ENCODE measurements at places on chromosomes 6 and 20. TPM values are rescaled to one million over a fixed set of nuclear protein-coding genes. Genes with fewer than 3 reads are reported as not detected.
A peak's percentile ranks its signal among the peaks of the same experiment; 100 is the strongest.

Gene COL11A2
- total RNA-seq, result 2.6 TPM

Gene PI3
- not detected for total RNA-seq

GRCh38 chr20:24972341-24972740 is 20.2 kb downstream of the APMAP start:
- DNase-seq, result no peak

GRCh38 chr6:5956939-5957338 is 49.8 kb downstream of the NRN1 start:
- DNase-seq, result no peak

- peak; percentile 42 for DNase-seq
Observed at GRCh38 chr20:33648396-33649004, 13.6 kb upstream of the C20orf144 start.

DNA sequence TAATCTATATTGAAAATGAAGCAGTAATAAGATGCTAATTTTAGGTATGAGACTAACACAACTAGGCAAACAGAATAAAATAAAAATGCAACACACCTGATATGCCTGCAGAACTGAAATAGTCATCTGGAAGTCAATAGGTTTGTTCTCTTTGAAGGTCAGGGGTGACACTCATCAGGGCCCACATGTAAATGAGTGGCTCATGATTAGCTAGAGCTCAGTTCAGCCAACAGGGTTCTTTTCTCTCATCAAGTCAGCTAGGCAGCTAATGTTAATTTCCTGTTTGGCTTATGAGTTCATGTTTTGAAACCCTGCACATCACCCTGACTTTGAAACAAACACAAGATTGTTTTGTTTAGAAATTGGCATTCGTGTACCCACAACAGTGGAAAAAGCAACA is 23.8 kb downstream of the SMLR1 start:
- DNase-seq, result no peak

DNA sequence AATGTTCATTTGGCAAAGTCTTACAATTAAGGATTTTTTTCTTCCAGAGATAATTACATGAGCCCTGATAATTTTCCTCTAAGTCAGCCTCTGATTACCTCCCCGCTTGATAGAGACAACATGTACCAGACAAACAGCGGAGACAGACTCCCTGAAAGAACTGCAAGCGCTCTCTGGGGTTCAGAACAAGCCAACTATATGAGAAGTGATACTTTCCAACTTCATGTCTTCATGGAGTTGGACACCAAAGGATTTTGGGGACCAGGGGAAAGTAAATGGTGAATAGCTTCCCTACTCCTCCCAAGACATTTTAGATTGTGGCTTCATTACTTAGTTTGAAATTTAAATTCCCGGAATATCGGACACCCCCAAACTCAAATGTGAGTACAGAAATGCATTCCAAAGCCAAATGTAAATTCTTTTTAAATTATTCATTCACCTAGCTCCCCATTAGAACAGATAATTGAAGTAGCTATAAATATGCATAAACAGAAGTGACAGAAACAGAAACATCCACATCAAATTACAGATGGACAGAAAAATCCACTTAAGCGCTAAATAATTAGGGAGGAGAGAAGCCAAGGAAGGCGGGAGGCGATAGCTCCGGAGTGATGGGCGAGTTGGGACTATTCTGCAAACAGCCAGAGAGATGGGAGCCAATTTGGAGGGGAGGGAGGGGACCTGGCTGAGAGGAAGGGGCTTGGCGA is 129.7 kb upstream of the AKAP12 start:
- no peak for DNase-seq

GRCh38 chr6:159301810-159302593 is 132.8 kb downstream of the FNDC1 start:
- DNase-seq, result no peak

DNA sequence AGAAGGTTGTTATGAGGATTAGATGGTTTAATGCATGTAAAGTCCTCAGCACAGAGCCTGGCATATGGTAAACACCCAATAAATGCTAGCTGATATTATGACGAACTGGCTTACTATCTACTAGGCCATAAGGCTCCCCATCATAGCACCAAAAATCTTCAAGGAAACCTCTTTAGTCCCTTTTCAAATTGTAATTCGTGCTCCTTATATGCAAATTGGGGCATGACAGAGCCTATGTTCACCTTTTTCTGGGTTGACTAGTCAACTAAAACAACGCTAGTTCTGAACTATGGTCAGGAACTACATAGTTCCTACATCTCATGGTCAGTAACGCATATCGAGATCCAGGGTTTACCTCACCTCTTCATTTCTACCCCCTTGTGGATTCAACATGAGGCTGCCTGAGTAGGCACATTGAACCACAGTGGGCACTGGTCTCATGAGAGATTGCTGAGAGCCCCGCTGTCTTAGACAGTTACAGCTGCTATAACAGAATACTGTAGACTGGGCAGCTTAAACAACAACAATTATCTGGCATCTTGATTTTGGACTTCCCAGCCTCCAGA is 97.2 kb upstream of the TNFAIP3 start:
- no peak for DNase-seq

- peak; percentile 83 for DNase-seq
Observed at GRCh38 chr6:27866357-27867050, 45.7 kb downstream of the OR2B2 start.

- DNase-seq, result no peak
Observed at GRCh38 chr20:50911716-50912115, 19.5 kb downstream of the ADNP start.

DNA sequence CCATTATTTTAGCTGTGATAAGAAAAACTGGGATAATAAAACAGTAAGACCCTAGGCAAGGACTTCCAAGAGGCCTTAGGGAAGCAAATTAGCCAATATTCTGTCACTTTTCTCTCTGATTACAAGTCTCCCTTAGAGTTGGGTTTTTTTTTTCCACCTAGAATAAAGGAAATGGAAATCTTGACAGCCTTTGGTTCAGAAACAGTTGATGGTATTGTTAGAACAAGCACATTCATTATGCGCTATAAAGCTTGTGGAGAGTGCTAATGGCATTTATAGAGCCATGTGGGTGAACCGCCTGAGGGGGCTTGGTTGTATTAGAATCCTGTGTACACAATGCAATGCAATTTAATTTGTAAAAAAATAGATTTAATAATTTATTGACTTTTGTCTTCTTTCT is 88.9 kb upstream of the OGFRL1 start:
- no peak for DNase-seq
